ENCODE measurements at places on chromosomes 6 and 20. TPM values are rescaled to one million over a fixed set of nuclear protein-coding genes. Genes with fewer than 3 reads are reported as not detected.

- DNase-seq = peak; percentile 25
Observed at GRCh38 chr20:49381558-49382493, 100.6 kb downstream of the KCNB1 start.

CDH4 gene
- not detected for total RNA-seq

DNA sequence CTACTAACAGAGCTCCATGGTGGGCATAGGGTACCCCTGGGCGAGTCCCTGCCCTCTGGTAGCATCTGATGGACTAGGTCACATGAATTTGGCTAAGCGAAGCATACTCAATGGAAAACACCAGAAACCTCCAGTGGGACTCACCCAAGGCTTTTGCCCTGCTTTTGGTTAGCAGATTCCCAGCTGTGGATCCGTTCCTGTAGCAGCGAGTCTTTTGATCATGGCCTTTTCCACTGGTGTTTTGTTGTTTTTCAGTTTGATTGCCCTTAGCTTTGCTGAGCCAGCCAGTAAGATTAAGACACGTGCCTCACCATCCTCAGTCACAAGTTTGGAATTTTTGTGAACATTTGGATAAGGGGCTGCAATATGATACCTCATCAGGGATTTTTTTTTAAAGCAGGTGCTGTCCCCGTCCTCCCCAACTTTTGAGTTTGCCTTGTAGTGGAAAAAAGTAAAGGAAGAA lies 8.0 kb downstream of the TNFAIP3 start:
- DNase-seq = no peak

- no peak for DNase-seq
Observed at GRCh38 chr6:82761674-82762345, 303.8 kb downstream of the UBE3D start.

DEFB125 gene
- not detected for total RNA-seq

DNA sequence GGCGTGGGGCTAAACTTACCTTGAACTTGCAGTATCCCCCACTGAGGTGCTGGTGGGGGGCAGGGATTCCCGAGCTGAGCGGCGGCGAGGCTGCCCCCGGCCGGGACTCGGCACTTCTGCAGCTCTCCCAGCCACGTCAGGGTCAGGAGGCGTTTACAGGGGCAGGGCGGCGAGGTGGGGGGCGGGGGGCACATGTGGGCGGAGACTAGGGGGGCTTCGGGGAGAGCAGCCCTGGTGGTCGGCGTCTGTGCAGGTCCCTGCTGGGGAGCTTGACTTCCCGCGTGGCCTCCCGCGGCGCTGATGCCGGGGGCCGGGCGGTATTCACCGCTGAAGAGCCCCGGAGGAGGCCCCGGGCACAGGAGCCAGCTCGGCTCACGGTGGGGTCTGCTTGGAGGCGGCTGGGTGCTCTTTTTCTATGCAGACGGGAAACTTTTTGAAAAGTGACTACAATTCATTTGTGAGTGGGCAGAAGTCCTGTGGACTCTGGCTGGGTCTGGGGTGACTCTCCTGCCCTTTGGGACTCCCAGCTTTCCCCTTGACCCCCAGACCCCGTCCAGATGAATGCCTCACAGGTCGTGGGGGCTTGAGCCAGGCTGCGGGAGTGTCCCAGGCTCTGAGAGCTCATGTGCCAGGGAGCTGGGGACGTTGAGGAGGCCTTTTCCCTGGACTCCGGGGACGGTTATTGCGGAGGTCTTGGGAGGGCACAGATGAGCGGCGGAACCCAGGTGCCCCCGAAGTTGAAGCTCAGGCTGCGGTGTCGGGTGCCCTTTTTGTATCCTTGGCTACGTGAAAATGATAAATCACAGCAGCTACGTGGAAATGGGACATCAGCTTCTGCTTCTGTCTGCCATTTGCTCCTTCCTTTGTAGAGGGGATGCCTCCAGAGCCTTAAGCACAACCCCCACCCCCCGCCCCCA lies 75.9 kb upstream of the GATA5 start:
- no peak for DNase-seq

- no peak for DNase-seq
Observed at GRCh38 chr6:9126878-9127560, 691.7 kb upstream of the SLC35B3 start.

- no peak for DNase-seq
Observed at GRCh38 chr6:25010902-25011625, 75.3 kb upstream of the RIPOR2 start.

- DNase-seq = no peak
Observed at GRCh38 chr6:168291450-168291849, 28.1 kb downstream of the DACT2 start.

All from HT-29 (cell line).